ENCODE measurements at places on chromosomes 4 and X.

GRCh38 chr4:65370709-65371108, 299.6 kb downstream of the EPHA5 start:
- no peak for DNase-seq

DNA sequence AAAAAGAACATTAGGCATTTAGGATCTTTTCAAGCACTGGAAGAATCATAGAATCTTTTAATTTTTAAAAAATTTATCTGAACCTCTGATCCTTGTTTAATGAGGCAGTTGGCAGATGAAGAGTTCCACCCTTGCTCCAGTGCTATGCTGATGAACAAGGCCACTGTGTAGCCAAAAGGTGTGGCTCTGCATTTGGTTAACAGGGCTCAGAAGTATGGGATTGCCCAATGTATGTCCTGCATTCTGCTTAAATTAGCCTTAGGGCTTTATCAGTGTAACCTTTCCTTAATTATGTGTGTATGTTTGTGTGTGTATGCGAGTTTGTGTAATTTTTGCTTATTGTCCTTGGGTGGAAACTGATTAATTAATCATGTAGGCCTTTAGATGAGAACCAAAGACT, 43.3 kb upstream of the PPM1K start:
- no peak for DNase-seq

DNA sequence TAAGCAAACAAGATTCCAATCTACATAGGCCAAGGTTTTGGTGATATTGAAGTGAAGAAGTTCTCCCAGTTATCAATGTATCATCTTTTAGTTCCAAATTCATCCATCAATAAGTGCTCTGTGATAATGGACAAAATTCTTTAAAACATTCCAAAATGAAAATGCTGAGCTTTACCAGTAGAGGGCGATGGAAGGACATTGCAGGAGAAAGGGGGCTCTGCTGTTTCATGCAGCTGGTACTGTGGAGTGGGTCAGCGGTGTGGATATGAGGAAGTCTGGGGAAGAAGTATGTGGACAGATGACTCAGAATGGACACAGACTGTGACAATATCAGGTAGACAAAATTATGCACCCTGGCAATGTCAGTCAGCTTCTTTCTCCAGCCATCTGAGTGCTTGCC, 46.6 kb upstream of the HS6ST2 start:
- DNase-seq: no peak

- peak; percentile 21 for DNase-seq
Observed at GRCh38 chr4:22515888-22516541, at the start of gene ADGRA3. Gene ADGRA3, minus strand, starts transcription at chr4:22516066. Its CDS starts 282 bp downstream, at chr4:22515784.

Data from DMS 273 treated with DMSO at 0.1 percent for 48 hours (cell line).